ENCODE measurements at places on chromosomes 1 and 21.
A peak's percentile ranks its signal among the peaks of the same experiment; 100 is the strongest.

- H3K27ac ChIP-seq: no peak overlapping the region
- no peak overlapping the region for H3K4me3 ChIP-seq
- H3K36me3 ChIP-seq: peaks cover 87% of the 10 kb centered on the region
- no peaks in the 10 kb centered on the region for H3K27me3 ChIP-seq
- H3K4me1 ChIP-seq: no peaks in the 10 kb centered on the region
- no peak for DNase-seq
These were observed 16.2 kb upstream of the ATP13A2 start for GRCh38 chr1:17027900-17028299.

DNA sequence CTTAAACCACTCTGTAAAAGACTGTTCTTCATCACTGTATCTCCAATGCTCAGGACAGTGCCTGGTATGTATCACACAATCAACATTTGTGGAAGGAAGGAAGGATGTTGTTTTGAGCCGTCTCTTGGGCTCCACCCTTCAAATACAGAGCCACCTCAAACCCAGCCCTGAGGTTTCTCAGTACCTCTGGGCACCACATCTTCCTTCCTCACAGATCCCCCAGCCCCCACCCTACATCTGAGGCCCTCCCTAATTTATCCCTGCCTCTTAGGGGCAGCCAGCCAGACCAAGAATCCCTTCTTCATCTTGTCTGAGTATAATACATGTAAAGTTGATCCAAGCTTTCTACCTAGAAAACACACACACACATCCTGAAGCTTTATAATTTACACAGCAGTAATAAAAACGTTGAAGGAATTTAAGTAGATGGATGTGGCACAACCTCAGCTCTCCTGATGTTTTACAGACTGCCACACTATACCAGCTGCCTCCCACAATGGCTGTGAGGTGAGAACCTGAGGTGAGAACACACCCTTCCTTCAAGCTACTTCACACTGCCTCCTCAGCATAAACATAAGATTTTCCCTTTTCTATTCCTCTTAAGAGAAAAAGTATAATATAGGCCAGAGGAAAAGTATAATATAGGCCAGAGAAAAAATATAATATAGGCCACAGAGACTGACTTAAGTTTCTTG lies 48.5 kb downstream of the CDC7 start:
- H3K27ac ChIP-seq: no peak overlapping the region
- H3K27me3 ChIP-seq: no peaks in the 10 kb centered on the region
- no peak for DNase-seq
- peaks cover 3% of the 10 kb centered on the region for H3K4me1 ChIP-seq
- H3K4me3 ChIP-seq: no peak overlapping the region

DNA sequence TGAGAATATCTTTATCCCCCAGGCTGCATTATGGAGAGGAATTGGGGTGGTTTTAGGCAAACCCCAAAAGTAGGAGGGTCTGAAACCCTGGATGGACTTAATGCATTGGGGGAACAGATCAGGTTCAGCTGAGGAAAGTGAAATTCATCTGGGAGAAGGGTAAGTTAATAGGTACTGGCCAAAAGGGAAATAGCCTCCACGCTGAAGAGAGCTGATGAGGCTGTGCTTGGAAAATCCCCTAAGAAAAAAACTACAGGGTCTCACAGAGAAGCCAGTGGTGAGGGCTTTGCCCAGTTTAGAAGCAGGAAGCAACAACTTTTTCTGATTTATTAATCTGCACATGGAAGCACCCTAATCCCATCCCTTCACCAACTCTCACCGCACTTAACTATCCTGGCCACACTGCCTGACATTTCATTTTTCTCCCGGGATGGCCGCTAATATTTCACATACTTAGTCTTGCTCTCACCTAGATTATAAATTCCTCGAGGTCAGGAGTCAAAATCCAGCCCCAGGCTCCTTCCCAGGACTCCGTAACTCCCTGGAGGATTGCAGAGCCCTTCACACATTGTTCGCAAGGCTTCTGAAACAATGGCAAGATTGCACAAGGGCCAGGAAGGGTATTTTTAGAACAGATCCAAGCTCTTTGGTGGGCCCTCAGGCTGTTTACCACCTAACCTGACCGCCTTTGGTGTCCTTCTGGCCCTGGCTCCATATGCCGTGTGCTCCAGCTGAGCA lies 60.9 kb upstream of the TARBP1 start:
- H3K27ac ChIP-seq: peak overlapping the region; percentile 81
- H3K36me3 ChIP-seq: no peaks in the 10 kb centered on the region
- H3K4me1 ChIP-seq: peaks cover 68% of the 10 kb centered on the region

DNA sequence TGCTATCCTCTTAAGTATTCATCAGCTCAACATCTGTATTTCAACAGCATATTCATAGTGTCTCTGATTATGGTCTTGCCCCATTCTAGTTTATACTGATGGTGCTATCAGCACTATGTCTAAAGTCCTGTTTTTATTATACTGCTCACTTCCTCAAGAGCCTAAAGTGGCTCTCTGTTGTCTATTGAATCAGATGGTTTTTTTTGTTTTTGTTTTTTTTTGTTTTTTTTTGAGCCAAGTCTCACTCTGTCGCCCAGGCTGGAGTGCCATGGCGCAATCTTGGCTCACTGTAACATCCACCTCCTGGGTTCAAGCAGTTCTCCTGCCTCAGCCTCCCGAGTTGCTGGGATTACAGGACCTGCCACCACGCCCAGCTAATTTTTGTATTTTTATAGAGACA lies 6.1 kb downstream of the STX12 start:
- no peaks in the 10 kb centered on the region for H3K4me1 ChIP-seq
- peaks cover 5% of the 10 kb centered on the region for H3K36me3 ChIP-seq
- DNase-seq: no peak
- H3K4me3 ChIP-seq: no peak overlapping the region

- H3K27me3 ChIP-seq: no peaks in the 10 kb centered on the region
- H3K27ac ChIP-seq: no peak overlapping the region
- no peaks in the 10 kb centered on the region for H3K36me3 ChIP-seq
- H3K4me3 ChIP-seq: no peak overlapping the region
These were observed 25.0 kb upstream of the LAPTM5 start for GRCh38 chr1:30782361-30783255.
